ENCODE measurements at places on chromosomes 5 and 9. TPM values are rescaled to one million over a fixed set of nuclear protein-coding genes. Genes with fewer than 3 reads are reported as not detected.
A peak's percentile ranks its signal among the peaks of the same experiment; 100 is the strongest.

GRCh38 chr5:167503926-167504720, 787.3 kb upstream of the WWC1 start:
- no peaks in the 10 kb centered on the region for H3K4me1 ChIP-seq
- no peaks in the 10 kb centered on the region for H3K36me3 ChIP-seq

- H3K4me1 ChIP-seq: peaks cover 2% of the 10 kb centered on the region
- no peak overlapping the region for H3K4me3 ChIP-seq
- H3K27ac ChIP-seq: no peak overlapping the region
- DNase-seq: no peak
- no peaks in the 10 kb centered on the region for H3K27me3 ChIP-seq
Observed at GRCh38 chr5:177484902-177485549, 11.6 kb upstream of the DBN1 start.

DNA sequence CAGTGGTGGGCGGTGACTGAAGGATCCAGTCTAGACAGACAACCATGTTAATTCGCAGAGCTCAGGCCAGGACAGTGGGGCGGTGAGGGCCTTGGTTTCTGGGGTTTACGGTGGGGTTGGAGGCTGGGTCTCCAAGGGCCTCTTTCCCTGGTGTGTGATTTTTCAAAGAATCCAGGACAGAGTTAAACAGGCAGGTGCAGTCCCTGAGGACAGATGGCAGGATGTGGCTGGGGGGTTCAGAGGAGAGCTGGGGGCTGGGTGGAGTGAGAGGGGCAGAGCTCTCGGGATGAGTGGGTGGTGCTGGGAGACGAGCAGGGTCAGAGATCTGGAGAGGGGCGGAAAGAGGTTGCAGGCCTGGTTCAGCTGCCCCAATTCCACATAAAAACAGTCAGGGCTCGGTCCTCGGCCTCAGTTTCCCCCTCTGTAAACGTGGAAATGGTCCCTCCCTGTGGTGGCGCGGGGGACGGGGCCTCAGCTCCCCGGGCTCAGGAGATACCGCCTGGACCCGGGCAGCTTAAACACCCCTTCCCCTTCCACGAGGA, 145.9 kb downstream of the GAPVD1 start:
- H3K4me1 ChIP-seq: peaks cover 13% of the 10 kb centered on the region
- peaks cover 27% of the 10 kb centered on the region for H3K27me3 ChIP-seq
- DNase-seq: no peak
- H3K4me3 ChIP-seq: peak overlapping the region; percentile 62
- H3K27ac ChIP-seq: no peak overlapping the region

GRCh38 chr9:133886563-133887501, 105.3 kb downstream of the VAV2 start:
- H3K27ac ChIP-seq: no peak overlapping the region
- no peaks in the 10 kb centered on the region for H3K27me3 ChIP-seq
- H3K4me3 ChIP-seq: no peak overlapping the region
- H3K4me1 ChIP-seq: no peaks in the 10 kb centered on the region
- DNase-seq: no peak
- no peaks in the 10 kb centered on the region for H3K36me3 ChIP-seq

- no peaks in the 10 kb centered on the region for H3K4me1 ChIP-seq
- no peak overlapping the region for H3K4me3 ChIP-seq
- H3K27me3 ChIP-seq: peaks cover 38% of the 10 kb centered on the region
- H3K36me3 ChIP-seq: no peaks in the 10 kb centered on the region
Observed at GRCh38 chr5:77531297-77531696, 39.2 kb upstream of the WDR41 start.

- DNase-seq: peak; percentile 69
- peaks cover 62% of the 10 kb centered on the region for H3K4me1 ChIP-seq
- peaks cover 11% of the 10 kb centered on the region for H3K36me3 ChIP-seq
- peak overlapping the region; percentile 97 for H3K27ac ChIP-seq
Observed at GRCh38 chr9:75087289-75087823, 599 bp downstream of the NMRK1 start.

DNA sequence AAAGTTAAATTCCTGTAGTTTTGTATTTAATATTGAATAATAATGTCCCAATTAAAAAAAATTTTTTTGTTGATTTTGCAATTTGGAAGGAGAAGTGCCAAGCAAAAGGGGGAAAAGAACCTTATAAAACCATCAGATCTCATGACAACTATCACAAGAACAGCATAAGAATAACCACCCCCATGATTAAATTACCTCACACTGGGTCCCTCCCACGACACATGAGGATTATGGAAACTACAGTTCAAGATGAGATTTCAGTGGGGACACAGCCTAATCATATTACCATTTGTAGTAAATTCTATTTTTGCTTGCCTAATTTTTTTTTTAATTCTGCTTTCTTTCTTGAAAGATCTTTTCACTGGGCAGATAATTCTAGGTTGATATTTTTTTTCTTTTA, 33.4 kb upstream of the FCHO2 start:
- no peak for DNase-seq
- no peaks in the 10 kb centered on the region for H3K4me1 ChIP-seq
- peaks cover 4% of the 10 kb centered on the region for H3K27me3 ChIP-seq
- no peak overlapping the region for H3K4me3 ChIP-seq
- no peak overlapping the region for H3K27ac ChIP-seq

GRCh38 chr5:1058083-1058945, 49.7 kb downstream of the NKD2 start:
- H3K4me1 ChIP-seq: no peaks in the 10 kb centered on the region
- no peaks in the 10 kb centered on the region for H3K27me3 ChIP-seq
- DNase-seq: no peak

- no peak for DNase-seq
- peaks cover 45% of the 10 kb centered on the region for H3K36me3 ChIP-seq
- H3K27ac ChIP-seq: peak overlapping the region; percentile 98
- peaks cover 64% of the 10 kb centered on the region for H3K4me1 ChIP-seq
Observed at GRCh38 chr5:141617128-141617527, 1.7 kb downstream of the DIAPH1 start.

- H3K4me1 ChIP-seq: no peaks in the 10 kb centered on the region
- no peak overlapping the region for H3K4me3 ChIP-seq
- H3K36me3 ChIP-seq: no peaks in the 10 kb centered on the region
- no peaks in the 10 kb centered on the region for H3K27me3 ChIP-seq
- H3K27ac ChIP-seq: no peak overlapping the region
Observed at GRCh38 chr9:12133416-12133815, 559.8 kb upstream of the TYRP1 start.

DNA sequence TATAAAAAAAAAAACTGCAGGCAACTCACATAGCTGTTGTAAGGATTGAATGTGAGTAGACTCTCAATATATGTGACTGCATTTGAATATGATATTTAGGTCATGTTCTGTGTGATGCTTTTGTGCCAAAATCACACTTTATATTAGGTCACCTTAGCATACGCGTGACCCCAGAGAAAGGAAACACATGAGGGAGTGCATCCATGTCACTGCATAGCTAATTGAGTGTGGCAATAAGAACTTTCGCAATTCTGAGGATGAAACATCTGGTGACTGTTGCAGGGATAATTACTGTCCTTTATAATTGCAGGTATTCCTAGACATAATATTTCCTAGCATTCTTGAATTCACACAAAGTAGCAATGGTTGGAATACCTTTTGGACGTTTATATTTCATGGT, 459.5 kb upstream of the KLF4 start:
- H3K36me3 ChIP-seq: no peaks in the 10 kb centered on the region
- H3K4me3 ChIP-seq: no peak overlapping the region
- H3K4me1 ChIP-seq: no peaks in the 10 kb centered on the region
- DNase-seq: no peak
- no peaks in the 10 kb centered on the region for H3K27me3 ChIP-seq

- no peak overlapping the region for H3K4me3 ChIP-seq
- no peak overlapping the region for H3K27ac ChIP-seq
- no peaks in the 10 kb centered on the region for H3K36me3 ChIP-seq
- no peaks in the 10 kb centered on the region for H3K4me1 ChIP-seq
Observed at GRCh38 chr5:73786043-73786831, 160.2 kb downstream of the ARHGEF28 start.

DNA sequence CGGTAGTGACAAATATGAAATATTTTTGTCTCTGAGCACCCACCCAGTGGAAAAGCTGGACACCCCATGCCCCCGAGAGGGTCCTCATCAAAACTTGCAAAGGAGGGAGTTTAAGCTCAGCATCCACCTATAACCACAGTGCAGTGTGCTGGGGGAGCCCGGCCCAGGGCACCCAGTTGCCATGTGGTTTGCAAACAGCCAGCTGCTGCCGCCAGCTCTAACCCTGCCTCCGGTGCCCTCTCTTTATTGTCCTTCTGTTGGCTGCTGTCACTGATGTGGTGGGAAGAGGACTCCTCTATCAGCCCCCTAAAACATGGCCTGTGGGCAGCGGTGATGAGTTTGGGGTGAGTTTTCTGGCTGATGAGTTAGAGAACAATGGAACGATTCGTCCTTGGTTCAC, 160.9 kb upstream of the MVB12B start:
- H3K27ac ChIP-seq: no peak overlapping the region
- no peak for DNase-seq
- no peaks in the 10 kb centered on the region for H3K36me3 ChIP-seq
- H3K4me3 ChIP-seq: no peak overlapping the region
- H3K4me1 ChIP-seq: no peaks in the 10 kb centered on the region
- peaks cover 23% of the 10 kb centered on the region for H3K27me3 ChIP-seq

DNA sequence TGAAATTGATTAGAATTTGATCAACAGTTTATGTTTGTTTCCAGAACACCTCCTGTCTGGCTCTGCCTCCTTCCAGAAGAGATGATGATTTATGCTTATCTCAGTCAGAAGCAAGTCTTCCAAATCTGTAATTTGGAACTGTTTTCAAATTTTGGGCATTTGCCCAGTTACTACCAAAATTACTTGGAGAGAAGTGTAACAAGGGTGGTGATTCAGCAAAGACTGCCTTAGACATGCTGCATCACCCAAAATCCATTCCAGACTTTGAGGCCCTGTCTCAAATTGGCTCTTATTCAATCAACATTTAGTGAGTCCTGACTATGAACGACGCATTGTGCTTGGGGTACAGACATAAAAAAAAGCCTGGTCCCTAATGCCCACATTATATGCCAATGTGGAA, 89.4 kb downstream of the SH3TC2 start:
- H3K27me3 ChIP-seq: peaks cover 3% of the 10 kb centered on the region
- no peak overlapping the region for H3K4me3 ChIP-seq
- H3K36me3 ChIP-seq: no peaks in the 10 kb centered on the region
- no peak overlapping the region for H3K27ac ChIP-seq
- no peak for DNase-seq

DNA sequence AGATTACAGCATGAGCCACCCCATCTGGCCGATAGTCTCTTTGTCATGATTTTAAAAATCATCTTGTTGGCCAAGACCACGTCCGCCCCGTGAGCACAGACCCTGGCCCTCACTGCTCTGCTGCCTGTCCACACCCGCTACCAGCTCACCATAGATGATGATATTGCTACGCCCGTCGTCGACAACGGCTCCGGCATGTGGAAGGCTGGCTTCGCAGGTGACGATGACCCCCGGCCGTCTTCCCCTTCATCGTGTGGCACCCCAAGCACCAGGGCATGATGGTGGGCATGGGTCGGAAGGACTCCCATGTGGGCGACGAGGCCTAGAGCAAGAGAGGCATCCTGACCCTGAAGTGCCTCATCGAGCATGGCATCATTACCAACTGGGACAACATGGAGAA, 76.5 kb downstream of the KDM4C start:
- no peak for DNase-seq
- no peaks in the 10 kb centered on the region for H3K27me3 ChIP-seq
- H3K4me3 ChIP-seq: no peak overlapping the region
- no peaks in the 10 kb centered on the region for H3K4me1 ChIP-seq
- H3K27ac ChIP-seq: no peak overlapping the region
- H3K36me3 ChIP-seq: peaks cover 46% of the 10 kb centered on the region

DNA sequence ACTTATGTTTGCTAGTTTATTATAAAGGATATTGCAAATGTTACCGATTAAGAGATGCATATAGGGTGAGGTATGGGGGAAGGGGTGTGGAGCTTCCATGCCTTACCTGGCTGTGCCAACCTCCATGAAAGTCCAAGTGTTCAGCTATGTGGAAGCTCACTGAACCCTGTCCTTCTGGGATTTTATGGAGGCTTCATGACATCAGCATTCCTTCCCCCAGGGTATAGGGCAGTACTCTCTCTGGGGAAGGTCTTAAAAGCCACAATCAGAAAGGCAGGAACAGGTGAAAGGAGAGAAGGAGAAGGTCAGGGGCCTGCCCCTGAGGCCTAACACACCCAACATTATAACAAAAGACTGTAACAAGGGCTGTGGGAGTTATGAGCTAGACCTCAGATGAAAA, 592.6 kb downstream of the PDE4D start:
- no peaks in the 10 kb centered on the region for H3K27me3 ChIP-seq
- no peak for DNase-seq
- H3K36me3 ChIP-seq: no peaks in the 10 kb centered on the region
- H3K4me1 ChIP-seq: peaks cover 11% of the 10 kb centered on the region
- H3K4me3 ChIP-seq: no peak overlapping the region

DNA sequence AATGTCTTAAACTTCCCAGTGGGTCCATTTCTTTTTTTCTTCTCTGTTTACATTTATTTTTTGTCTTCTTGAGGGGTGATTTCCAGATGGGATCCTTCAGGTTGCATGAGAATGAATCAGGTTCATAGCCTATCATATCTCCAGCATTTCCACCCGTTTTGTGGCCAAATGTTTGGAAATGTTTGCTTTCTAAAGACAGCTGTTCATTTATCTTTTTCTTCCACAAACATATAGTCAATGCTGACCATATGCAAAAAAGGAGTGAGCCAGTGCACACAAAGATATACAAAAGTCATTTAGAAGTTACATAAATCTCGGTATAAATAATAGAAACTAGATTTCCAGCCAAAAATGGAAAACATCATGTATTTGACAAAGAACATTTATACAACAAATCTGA, 71.6 kb upstream of the STC2 start:
- no peak overlapping the region for H3K4me3 ChIP-seq
- H3K27ac ChIP-seq: no peak overlapping the region
- peaks cover 4% of the 10 kb centered on the region for H3K27me3 ChIP-seq
- DNase-seq: no peak
- H3K36me3 ChIP-seq: no peaks in the 10 kb centered on the region

DNA sequence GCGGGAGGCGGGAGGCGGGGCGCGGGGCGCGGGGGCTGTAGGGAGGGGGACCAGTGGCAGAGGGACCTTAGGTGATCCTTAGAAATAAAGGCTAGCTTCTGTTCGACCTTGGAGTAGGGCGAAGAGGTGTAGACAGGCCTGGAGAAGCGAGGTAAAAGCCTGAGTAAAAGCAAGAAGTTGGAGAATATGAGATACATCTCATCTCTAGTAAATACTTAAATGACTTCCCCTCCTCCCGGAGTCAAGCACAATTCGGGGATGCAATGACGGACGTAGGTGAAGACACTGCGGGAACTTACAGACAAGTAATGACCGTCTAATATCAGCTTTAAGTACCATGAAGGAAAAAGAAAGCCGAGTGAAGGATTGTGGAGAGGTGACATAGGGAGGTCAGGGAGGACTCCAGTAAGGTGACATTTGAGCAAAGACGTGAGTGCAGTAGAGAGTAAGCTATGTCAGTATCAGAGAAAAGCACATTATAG, 466 bp downstream of the SMC2 start:
- peaks cover 37% of the 10 kb centered on the region for H3K4me1 ChIP-seq
- DNase-seq: no peak
- H3K4me3 ChIP-seq: peak overlapping the region; percentile 88
- H3K27me3 ChIP-seq: no peaks in the 10 kb centered on the region
- peak overlapping the region; percentile 99 for H3K27ac ChIP-seq

CER1 gene
- not detected for total RNA-seq

LMX1B gene
- total RNA-seq: not detected

FOXD4L5 gene
- 0.07 TPM for total RNA-seq

PCDHGA7 gene
- not detected for total RNA-seq

LMAN2 gene
- 74.5 TPM for total RNA-seq

GPR151 gene
- not detected for total RNA-seq

GHR gene
- not detected for total RNA-seq

SWI5 gene
- total RNA-seq: 13.1 TPM

PKN3 gene
- total RNA-seq: 14.9 TPM

SLC6A7 gene
- not detected for total RNA-seq

HSD17B3 gene
- total RNA-seq: not detected
